Mucosa of descending colon (tissue), 3 donors: ENCODE measurements at places on chromosomes 6 and 20. TPM values are rescaled to one million over a fixed set of nuclear protein-coding genes. Genes with fewer than 3 reads are reported as not detected.

GRCh38 chr6:15427331-15428070 is 181.6 kb downstream of the JARID2 start:
- no peak for DNase-seq

DNA sequence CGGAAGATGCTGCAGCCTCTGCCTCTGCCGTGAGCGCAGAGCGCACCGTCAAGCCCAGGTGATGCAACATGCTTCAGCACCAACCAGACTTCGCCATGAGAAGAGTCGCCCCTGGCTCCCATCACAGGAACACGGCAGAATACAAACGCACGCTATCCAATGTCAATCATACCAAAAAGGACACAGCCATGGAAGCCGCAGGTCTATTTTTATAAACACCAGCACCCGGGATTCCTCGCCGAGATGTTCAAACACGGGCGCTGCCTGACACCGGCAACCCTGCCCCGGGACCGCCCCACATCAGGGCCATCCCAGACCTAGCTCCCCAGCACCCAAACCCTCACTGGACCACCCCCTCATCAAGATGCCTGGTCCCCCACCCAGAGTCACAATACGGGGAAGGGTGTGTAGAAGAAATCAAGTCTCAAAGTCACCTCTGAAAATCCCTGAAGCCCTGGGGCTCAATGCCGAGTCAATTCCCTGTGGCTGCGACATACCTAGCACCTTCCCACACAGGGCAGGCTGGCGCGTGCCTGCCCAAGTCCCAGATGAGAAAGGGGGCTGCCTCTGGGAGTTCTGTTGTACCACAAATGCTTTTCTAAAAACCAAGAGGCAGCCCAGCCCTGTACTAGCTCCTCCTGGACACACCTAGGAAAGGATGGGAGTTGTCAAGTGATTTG is 17.9 kb downstream of the TAF4 start:
- no peak for DNase-seq

The HIVEP2 gene
- 7.8 TPM for total RNA-seq

The IMPG1 gene
- total RNA-seq, result not detected

GRCh38 chr6:67615796-67616195 is 1019.3 kb upstream of the ADGRB3 start:
- DNase-seq, result no peak

DNA sequence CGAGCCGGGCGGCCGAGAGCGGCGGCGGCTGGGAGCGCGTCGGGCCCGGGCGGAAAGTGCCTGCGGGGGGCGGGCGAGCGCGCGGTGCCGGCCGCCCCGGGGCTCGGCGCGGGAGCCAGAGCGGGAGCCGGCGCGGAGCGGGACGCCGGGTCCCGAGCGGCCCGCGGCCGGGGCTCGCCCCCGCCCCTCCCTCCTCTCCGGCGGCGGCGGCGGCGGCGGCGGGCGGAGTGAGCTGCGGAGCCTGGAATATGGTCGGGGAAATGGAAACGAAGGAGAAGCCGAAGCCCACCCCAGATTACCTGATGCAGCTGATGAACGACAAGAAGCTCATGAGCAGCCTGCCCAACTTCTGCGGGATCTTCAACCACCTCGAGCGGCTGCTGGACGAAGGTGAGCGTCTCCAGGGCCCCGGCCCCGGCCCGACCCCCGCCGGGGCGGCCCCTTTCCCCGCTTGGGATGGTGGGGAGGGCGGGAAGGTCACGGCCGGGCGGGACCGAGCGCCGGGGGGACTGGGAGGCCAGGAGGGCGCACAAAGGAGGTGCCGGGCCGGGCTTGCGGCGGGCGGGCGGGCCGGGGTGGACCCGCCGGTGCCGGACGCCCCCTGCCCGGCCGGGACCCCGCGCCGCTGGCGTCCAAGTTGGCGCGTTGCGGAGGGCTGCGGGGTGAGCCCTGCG is 565 bp downstream of the QKI start:
- DNase-seq, result peak; percentile 41

DNA sequence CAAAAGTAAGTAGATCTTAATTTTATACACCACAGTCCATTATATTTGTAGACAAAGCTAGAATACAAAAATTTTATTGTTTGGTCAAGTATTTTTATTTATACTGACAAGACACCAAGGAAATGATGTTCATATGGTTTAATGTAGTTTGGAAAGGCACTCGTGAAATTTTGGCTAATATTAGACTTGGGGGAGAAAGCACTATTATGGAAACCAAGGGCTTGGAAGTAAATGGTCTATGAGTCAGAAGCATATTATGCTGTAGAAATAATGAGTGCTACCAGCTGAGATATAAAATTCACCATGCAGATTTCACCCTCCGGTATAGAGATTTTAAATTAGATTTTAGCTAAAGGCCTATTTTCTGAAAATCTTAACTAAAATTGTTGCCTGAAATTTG is 233.6 kb downstream of the KCNQ5 start:
- no peak for DNase-seq

The SEMG1 gene
- total RNA-seq, result not detected

- no peak for DNase-seq
Measured at GRCh38 chr6:131175564-131175963, 40.3 kb downstream of the AKAP7 start.

GRCh38 chr6:22631091-22631490 is 61.7 kb downstream of the HDGFL1 start:
- no peak for DNase-seq

DNA sequence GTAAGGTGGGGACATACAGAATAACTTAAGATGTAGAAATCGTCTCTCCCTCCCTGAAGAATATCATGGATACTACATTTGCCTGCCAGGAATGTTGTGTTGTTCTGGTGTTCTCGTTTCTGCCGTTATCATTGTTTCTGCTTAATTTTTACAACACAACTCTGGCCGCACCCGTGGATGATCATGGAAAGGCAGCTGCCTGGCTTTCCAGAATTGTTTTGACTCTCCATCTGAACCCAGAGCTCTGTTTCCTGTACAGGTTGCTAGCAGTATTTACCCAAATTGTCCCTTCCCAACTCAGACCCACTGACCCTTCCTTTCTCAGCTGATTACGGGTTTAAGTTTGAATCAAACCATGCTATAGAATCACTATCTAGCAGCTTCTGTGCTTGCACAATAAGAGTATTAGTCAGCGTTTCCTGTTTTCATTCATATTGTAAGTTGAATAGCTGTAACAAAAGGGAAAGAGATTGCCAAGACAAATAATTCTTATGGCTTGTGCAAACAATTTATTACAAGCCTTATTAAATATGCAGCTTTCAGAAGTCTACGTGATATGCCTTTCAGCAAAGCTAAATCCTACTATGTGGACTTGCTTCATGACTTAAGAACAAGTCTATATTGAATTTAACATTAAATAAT is 139.0 kb downstream of the MTHFD1L start:
- no peak for DNase-seq

DNA sequence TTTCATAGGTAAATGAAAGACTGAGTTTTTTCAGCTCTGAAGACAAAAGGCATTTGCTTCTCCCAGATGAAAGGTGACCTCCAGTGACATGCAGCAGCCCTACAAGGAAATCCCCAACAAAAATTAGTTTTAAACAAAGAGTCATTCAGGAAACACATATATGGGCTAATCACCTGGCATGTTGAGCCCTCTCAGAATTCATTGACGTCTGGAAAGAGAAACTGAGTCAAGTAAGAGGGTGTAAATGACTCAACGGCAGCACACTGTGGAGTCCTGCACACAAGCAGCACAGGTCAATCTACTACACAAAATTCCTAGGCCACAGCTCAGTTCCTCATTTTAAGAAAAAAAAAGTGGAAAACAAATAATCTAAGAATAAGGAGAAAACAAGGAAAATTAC is 592.3 kb downstream of the EPHA7 start:
- no peak for DNase-seq

GRCh38 chr6:47000842-47001241 is 41.3 kb downstream of the ADGRF1 start:
- no peak for DNase-seq

The SAMD3 gene
- total RNA-seq, result 5.4 TPM

- DNase-seq, result no peak
Measured at GRCh38 chr6:168873278-168874190, 380.1 kb downstream of the THBS2 start.

GRCh38 chr20:54100563-54100962 is 30.2 kb upstream of the BCAS1 start:
- no peak for DNase-seq

The RPP40 gene
- 4.1 TPM for total RNA-seq

The DTNBP1 gene
- 25.0 TPM for total RNA-seq

GRCh38 chr6:37799263-37799644 is 20.3 kb upstream of the ZFAND3 start:
- DNase-seq, result no peak

The GINM1 gene
- total RNA-seq, result 64.6 TPM

DNA sequence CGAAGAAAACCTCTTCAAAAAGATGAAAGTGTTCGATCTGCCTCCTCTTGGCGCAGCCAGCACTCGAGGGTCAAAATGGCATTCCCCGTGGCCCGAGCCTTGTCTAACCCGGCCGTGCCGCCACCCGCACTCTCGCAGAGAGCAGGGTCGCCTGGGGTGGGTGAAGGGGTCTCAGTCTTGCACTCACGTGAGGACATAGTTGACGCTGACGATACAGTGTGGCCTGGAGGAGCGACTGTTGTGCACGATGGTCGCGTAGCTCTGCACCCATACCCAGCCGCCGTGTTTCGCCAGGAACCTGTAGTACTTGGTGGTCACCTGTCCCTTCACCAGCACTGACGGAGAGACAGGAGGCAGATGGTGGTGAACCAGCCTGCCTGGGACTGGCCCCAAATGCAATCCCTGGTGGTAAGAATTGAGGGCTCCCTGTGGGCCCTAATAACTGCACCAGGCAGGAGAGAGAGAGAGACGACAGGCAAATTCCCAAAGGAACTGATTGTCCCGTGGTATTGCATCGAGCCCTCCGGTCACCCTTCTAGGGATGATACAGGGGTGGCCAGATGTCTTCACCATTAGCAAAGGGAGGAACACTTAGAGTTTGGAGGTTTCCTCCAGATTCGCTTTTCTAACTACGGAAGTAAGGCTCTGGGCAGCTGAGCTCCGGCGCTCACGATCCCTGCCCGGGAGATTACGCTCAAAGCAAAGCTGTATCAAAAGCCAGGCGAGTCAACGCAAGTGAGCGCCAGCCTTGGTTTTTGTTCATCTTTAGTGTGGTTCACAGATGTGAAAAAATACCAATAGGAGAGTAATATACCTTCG is 17.4 kb downstream of the SIM1 start:
- DNase-seq, result no peak

DNA sequence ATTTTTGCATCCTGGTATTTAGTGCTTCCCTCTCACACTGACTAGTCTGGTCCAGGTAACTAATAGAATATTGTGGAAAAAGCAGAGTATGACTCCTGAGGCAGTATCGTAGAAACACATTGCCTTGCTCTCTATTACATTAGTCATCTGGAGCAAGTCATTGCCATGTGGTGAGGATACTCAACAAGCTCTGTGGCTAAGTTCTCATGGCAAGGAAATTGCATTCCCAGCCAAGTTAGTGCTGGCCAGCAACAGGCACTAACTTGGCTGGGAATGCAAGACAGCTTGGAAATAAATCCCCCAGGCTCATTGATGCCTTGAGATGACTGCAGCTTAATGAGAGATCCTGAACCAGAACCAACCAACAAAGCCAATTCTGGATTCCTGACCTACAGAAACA is 39.7 kb upstream of the HTR1B start:
- DNase-seq, result no peak

- DNase-seq, result no peak
Measured at GRCh38 chr6:35396991-35397390, 54.6 kb downstream of the PPARD start.

GRCh38 chr6:127317388-127318128 is 25.9 kb downstream of the ECHDC1 start:
- DNase-seq, result no peak

DNA sequence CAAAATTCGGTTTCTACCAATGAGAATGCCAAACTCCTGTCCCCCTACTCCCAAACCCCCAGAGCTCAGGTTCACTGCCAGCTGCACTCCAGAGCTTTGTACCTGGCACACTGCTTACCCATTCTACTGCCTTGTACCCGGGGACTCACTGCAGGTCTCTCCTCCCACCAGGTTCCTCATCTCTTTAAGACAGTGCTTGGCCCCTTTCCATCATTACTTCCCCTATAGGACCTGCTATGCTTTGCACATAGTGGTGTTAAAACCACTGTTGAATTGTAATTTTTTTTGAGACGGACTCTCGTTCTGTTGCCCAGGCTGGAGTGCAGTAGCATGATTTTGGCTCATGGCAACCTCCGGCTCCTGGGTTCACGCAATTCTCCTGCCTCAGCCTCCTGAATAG is 25.9 kb downstream of the LYRM4 start:
- DNase-seq, result no peak

DNA sequence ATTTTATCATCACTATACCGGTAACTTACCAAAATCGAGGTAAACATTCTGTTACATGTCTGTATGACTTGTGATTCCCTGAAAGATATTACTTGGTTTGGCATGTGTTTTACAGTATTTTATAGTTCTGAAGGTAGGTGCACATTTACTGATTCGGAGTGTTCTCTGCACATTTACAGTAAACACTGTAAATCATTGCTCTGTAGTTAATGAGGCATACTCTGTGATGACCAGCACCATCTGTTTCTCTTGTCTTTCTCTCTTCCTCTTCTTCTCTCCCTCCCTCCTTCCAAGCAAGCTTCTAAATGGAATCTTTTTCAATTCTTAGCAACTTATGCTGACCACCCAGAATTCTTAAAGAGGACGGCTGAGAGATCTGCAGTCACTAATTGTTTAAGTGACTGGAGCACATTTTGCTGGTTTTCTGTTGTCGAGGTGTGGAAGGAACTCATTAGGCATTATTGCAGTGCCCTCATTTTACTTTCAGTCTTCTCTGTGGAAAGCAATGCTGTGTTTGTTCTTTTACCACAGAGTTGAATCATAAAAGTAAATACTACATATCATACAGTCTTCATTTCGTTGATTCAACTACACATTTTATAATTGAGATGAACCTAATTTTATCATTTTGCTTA is 126.5 kb downstream of the UTRN start:
- no peak for DNase-seq

The NR2E1 gene
- total RNA-seq, result not detected

DNA sequence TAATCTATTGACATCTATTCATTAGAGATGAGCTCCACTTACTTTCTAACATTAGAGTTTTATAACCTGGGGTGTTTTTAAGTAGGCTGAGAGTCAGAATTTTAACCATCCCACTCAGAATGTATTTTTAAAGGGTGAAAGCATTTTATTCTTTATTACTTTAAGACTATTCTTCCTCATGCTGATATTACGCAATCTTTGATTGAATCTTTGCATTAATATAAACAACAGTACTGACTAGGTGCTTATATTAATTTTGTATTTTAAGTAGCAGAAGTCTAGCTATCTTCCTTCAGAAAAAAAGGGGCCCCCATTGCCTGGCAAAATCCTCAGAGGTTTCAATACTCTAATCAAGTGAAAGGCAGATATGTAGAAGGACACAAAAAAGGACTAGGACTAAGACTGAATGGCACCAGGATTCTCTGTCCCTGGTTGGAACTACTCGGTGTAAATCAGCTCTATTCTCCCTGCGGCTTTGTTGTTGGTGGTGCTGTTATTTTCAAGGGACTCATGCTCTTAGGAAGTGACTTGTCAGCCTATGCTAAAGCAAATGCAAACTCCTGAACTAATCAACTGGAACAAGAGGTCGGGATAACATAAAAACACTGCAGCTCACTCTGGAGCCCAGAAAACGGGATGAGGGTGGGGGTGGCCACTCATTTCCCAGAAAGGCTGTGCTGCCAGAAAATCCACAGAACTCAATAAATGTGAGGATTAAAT is 1324.4 kb downstream of the GRIK2 start:
- DNase-seq, result no peak

- DNase-seq, result no peak
Measured at GRCh38 chr6:49633541-49633940, 3.1 kb downstream of the RHAG start.

The SULF2 gene
- total RNA-seq, result 181 TPM
